ENCODE measurements at places on chromosomes 1 and 21.

GRCh38 chr1:210500831-210501230, 172.1 kb downstream of the HHAT start:
- DNase-seq: no peak

DNA sequence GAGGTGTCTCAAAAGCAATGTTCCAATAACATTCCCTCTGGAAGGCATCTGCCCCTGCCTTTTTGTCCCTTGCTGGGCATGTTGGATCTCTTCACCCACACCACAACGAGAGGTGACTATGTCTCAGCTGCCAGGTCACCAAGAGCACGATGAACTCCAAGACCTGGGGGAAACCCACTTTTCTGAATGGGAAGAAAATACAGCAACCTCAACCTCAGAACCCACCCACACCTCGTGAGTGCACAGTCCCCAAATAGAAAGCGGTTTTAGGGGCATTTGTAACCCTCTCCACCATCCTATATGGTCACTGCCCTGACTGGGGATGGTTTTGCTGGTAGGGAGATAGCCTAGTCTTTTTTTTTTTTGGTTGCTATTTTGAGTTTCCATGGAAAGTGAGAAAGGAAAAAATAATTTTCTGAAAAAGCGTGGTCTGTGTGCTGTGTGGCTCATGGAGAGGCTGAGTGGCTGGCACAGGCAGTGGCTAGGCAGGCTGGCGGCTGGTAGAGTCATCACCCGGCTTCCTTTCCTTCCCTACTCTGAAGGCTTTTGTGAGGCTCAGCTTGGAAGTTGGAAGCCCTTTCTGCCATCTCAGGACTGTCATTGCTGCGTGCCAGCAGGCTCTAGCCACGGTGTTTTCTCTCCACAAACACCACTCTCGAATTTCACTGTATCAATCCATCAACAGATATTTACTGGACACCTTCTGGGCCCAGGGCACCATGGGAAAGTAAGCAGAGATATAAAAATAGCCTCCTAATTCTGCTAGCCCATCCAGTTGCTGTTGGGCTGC, 15.8 kb downstream of the TSPAN2 start:
- no peak for DNase-seq

DNA sequence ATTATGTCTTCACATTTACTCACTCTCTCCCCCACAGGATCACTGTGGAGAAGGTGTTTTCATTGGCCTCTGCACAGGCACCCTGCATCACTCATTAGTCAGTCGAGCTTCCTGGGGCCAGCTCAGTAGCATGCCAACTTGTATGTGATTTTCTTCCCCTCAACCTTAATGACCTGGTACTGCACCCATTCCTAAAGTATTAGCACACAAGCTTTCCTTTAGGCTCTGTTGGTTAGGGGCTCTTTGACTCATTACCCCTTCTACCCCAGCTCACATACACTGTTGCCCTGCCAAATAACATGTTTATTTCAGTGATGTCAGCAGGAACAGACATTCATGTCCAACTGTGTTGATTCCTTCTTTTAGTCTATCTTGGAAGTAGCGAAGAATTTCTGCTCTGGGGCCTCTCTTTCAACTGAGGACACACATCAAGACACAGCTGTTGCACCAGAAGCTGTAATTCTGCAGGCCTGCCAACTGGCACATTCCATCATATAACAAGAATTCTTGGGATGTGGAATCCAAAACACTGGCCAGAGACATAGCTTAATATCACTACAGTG, 603.5 kb upstream of the ADAMTS5 start:
- peak; percentile 98 for DNase-seq

DNA sequence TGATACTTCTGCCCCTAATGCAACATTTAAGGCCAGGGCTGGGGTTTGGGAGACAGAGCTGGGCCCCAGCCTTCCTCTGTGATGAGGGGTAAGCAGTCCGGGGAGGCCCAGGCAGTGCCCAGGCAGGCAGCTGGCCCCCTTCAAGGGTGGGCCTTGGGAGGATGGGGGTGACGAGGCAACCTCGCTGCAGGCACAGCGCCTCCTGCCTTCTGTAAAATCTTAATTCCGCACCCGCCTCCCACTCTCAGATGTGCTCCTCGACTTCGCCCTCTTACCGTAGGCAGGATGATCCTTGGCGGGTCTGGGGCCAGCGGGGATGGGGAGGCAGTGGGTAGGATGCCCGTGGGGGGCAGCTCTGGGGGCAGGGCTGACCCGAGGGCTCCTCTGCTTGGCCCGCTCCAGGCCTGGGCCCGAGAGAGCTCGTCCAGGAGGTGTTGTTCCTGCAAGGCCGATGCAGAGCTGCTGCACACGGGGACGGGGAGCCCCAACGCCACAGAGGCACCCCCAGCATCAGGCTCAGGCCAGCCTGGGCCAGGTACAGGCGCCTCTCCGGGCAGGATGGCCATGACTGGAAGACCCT, 9.1 kb downstream of the C21orf58 start:
- no peak for DNase-seq

DNA sequence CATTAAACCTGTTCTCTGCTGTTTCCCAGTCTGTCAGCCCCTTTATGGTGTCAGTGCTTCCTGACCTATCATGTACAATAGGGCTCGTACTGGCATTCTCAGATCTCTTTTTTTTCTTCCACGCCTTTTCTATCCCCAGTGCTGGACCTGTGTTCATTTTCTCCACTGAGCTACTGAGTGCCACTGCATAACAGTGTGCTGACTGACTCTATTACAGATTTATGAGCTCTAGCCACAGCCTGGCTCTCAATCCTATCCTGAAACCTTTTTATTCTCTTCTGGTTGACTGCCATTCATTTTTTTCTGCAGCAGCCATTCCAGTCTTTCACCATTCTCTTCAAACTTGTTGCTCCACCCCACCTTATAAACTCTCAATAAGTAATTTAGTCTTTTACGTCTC, 59.6 kb upstream of the MACF1 start:
- DNase-seq: no peak

GRCh38 chr1:209319549-209319948, 264.0 kb upstream of the CAMK1G start:
- DNase-seq: peak; percentile 24

- peak; percentile 78 for DNase-seq
Observed at GRCh38 chr1:218482683-218483082, 137.5 kb downstream of the TGFB2 start.

DNA sequence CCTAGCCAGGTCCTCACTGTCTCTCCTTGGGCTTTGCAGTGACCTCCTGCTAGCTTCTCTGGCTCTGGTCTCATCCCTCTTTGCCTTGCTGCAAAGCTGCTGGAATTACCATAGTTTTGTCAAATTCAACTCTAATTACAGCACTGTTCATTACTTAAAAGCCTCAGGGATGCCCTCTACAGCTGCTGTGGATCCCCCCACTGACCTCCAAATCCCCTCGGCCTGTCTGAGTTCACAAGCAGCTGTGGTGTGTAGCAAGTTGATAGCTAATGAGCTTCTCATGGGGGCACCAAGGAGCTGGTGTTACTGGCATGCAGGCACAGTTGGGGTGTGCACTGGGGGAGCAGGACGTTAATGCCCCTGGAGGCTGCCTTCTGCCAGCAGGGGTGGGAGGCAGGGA, 24.8 kb downstream of the NIPAL3 start:
- DNase-seq: no peak

GRCh38 chr1:29767088-29767685, 530.9 kb downstream of the PTPRU start:
- no peak for DNase-seq

DNA sequence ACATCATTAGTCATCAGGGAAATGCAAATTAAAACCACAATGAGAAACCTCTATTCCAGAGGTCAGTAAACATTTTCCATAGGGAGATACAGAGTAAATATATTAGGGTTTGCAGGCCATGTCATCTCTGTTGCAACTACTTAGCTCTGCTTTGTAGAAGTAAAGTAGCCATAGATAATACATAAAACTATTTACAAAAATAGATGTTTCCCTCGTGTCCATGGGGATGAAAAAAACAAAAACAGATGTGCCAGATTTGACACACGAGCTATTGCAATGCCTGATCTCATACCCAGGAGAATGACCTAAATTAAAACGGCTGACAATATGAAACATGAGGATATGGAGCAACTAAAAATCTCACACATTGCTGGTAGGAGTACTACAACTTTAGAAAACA, 17.3 kb downstream of the LTN1 start:
- peak; percentile 17 for DNase-seq

- DNase-seq: no peak
Observed at GRCh38 chr1:33637846-33638440, 165.5 kb downstream of the ZSCAN20 start.

- DNase-seq: peak; percentile 60
Observed at GRCh38 chr1:8032366-8032910, 6.3 kb upstream of the ERRFI1 start.

DNA sequence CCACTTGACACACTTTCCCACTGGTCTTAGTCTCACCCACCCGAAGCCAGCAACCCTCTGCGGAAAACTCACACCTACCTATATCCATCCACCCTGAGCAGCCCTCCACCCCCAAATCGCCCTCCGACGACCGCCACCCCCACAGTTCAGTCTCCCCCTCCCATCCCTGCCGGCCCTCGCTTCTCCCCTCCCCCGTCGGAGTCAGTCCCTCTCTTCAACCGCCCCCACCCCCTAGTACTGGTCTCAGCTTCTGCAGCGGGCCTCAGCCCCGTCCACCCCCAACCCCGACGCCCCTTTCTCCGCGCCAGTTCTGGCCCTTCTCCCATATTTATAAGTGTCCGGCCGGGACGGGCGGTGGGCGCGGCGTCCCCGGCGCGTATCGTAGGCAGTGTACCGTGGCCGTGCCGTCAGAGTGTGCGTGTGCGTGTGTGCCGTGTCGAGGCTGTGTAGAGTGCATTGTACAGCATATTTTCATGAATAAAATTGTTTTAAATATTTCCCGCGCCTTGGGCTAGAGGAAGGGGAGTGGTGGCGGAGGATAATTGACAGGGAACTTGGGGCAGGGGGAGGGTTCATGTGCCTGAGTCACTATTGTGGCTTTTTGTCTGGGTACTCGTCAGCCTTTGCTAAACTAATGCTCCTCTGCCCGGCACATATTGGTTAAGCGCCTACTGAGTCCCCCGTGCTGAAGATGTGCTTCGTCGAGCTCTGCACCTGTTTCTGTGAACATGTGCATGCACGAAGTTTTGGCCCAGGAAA, 22.0 kb downstream of the FOXO6 start:
- peak; percentile 38 for DNase-seq

DNA sequence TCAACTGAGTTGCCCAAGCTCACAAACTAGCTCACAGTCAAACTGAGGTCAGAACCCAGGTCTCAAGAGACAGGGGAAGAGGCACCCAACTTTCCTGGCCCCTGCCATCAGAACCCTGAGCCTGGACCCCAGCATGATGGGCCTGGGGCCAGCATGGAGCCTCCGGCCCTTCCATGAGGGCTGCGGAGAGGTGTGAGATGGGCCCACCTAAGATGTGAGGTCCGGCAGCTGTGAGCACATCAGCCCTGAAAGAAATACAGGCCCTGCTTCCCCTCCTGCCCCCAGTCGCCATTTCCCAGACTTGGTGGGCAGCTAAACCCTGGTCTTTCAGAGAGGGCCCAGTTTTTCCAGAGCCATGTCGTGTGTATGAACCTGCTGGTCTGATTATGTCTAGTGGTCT, 30.6 kb downstream of the QSOX1 start:
- no peak for DNase-seq

DNA sequence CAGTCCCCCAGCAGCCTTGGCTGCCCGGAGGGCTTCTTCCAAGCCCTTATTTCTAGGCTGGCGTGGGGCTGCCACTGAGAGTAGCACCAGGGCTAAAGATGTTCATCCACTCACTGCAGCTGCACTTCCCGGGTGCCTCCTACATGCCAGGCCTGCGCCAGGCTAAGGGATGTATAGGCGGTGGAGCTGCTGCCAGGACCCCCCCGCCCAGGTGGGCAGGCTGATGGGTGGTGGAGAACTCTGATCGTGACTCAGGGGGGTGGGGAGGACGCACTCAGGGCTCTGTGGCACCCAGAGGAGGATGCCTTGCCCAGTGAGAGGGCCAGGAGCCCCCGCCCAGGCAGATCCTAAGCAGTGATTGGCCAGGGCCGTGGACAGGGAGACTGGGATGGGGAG, 34.1 kb downstream of the CFAP74 start:
- no peak for DNase-seq
